Hematopoietic multipotent progenitor cell treated with erythropoietin and hydrocortisone succinate and interleukin-3 and kit ligand, for 6 days (in vitro differentiated cells): ENCODE measurements at places on chromosomes 11 and 22.

DNA sequence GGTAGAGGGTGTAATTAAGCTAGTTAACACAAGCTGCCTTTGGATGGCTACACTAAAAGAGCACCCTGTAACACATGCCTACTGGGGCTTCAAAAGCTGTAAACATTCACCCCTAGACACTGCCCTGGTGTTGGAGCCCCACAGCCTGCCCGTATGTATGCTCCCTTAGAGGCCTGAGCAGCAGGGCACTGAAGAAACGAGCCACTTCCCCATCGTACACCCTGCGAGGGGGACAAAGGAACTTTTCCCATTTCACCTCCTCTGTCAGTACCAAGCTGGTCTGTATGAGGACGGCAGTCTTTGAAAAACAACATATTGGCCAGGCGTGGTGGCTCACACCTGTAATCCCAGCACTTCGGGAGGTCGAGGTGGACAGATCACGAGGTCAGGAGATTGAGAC is 77.0 kb downstream of the MAML2 start:
- DNase-seq = no peak

DNA sequence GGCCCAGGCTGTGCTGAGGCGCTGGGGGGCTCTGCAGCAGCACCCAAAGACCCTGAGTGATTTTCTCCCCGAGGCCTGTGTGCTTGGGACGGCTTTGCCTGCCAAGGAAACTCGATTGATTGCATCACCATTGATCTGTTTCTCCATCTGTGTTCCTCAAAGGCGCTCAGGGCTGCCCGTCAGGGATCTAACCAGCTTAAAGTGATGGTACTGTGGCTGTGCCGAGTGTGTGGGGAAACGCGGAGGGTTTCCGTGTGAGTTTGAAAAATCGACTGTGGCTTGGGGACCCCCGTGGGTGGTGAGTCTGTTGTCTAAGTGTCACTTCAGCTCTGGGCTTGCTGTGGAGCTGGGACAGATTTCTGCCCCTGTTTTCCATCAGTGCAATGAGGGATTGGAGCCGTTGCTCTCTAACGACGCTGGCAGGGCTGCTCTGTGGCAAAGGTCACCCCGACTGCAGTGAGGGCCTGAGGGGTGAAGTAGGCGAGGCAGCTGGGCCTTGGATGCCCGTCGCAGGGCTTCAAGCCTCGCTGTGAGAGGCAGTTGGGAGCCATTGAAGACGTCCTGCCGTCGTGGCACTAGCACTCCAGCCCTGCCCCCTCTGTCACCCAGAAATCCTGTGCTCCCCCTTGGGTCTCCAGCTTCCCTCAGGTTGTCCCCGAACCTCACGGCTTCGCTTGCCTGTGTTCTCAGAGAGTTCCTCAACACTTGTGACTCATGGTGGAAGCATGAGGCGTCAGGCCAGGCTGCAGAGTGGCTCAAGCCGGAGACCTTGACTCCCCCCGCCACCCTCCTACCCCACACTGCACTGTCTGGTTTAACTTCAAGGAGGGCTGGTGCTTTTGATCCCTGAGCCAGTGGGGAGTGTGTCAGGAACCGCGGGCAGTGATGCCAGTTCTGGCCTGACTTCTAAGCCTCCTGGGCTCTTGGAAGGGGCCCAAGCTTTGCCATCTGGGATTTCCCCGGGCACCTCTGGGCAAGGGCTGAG is 21.8 kb downstream of the CACNA1I start:
- no peak for DNase-seq

DNA sequence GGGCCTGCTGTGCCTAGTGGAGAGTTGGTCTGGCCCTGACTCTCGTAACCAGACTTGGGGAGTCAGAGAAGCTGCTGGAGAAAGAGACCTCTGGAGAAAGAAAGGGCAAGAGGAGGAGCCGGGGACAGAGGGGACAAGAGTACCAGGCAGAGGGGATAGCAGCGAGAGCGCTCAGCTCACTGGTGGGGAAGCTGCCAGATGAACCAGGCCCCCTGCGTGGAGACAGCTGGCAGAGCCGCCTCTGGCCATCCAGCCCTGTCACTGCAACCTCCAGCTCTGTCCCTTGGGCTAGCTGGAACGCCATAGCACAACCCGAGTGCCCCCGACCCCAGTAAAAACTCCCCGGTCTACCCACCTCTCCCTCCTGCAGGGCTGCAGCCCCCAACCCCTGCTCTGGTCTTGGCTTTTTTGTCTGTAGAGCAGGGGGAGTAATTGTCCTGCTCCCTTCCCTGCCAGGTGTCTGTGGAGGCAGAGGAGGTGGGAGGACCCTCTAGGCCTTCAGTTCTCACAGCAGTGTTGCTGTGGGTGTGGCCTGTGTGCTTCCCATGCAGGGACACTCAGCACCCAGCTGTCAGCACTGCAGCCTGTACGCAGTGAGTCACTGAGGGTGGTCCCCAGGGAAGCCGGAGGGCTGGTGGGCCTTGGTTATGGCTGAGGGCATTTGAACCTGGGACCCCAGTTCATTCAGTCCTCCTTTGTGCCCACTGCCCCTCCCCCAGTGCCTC is 4.8 kb upstream of the SUN2 start:
- no peak for DNase-seq

GRCh38 chr11:66226101-66226500 is 42.3 kb upstream of the RAB1B start:
- no peak for DNase-seq

- no peak for DNase-seq
These were observed 257.7 kb downstream of the TBC1D22A start for GRCh38 chr22:47020166-47020565.

GRCh38 chr22:50209893-50210292 is 9.1 kb downstream of the SELENOO start:
- peak; percentile 90 for DNase-seq

DNA sequence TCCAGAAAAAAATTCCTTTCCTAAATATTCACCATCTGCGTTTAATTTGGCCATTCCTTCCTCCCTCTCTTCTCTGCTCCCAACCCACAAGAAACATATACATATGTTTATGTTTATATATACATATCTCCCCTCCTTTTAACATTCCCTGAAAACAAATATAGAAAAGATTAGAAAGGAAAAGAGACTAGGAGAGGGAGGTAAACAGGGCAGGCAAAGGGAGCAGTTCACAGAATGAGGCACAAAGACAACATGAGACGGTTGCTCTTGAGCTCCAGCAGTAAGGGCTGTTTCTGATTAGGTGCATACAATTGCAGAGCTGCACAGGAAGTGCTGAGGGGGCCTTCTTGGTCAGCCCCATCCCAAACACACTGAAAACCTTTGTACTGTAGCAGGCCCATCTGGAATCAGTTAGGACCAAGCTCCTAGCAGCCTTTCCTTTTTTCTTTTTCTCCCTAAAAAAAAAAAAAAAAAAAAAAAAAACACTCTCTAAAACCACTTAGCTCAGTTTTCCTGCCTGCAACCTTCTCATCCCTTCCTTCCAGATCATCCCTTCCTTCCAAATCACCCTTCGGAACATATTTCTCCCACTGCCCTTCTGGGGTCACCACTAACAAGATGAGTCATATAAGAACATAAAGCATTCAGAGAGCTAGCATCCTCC is 57.0 kb downstream of the RBFOX2 start:
- no peak for DNase-seq

DNA sequence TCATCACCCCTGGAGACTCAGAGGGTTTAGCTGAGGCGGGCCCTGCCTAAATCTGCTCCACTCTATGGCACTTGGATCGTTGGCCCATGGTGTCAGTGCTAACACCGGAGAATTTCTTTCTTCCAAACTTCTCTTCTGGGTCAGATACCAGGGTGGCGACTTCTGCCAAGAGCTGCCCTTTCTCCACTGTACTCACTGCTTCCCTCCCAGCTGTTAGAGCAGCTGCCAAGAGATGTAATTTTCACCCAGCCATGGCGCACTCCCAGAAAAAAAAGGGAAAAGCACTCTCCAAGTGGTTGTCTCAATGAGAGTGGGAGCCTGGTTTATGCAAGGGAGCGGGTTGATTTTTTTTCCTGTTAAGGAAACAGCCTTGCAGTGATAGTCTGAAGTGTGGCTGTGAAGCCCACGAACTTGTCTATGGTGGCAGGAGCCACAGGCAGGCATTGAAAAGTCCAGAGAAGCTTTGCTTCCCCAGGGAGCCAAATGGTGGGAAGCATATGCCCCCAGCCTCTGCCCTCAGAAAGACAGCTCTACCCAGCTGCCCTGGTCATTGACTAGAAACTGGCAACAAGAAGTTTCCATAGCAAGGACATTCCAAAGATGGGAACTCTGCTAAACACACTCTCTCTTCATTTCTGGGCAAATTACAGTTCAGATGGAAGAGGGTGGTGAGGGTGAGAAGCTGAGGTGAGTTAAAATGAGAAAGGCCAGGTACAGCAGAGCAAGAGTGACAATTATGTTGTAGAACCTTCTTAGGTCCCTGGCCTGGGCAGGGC is 10.7 kb downstream of the PCSK7 start:
- no peak for DNase-seq

DNA sequence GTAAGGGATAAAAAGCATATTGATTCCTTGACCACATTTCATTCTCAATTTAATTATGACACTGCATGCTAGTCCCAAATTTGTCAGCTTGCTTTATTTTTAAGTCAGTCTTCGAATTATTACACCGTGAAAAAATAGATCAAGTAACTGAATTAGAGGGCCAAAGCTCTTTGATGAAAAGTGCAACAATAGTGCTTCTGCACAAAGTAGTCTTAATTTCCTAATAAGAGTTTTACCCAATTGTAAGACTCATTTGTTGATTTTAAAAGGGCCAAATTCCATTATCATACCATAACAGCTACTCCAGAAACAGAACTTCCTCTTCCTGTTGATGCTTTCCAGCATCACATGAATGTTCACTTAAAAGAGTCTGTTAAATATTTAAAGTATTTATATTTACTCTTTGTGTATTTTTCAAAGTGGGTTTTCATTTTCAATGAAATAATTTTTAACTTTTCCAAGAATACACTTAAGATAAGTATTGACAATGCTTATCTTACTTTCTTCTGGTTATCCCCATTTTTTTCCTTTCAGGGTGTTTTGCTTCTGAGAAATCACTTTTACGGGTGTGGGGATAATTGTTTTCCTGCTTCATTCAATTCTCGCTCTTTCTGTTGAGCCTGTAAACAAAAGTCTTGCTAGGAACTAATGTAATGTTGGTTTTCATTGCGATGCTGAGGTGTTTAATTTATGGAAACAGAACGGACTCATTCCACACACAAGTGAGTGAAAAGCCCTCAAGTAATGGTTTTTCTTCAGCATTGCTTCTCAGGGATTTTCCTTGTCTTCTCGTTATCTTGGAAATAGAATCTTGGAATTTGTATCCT is 2.1 kb downstream of the ARHGEF12 start:
- DNase-seq = peak; percentile 40

DNA sequence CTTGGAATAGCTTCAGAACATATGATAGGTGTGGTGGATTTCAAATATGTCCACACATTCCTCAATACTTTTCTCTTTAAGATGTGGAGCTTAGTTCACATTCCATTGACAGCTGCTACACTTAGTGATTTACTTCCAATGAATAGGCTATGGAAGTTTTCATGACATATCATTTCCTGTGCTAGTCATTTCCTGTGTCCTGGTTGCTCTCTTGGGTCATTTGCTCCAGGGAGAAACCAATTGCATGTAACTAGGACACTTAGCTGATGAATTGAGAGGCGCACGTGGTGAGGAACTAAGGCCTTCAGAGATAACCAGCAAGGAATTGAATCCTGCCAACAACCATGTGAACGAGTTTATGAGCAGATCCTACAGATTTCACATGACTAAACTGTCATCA is 120.9 kb downstream of the SLC17A6 start:
- no peak for DNase-seq

GRCh38 chr11:64537876-64538275 is 53.1 kb upstream of the SLC22A12 start:
- DNase-seq = peak; percentile 30

DNA sequence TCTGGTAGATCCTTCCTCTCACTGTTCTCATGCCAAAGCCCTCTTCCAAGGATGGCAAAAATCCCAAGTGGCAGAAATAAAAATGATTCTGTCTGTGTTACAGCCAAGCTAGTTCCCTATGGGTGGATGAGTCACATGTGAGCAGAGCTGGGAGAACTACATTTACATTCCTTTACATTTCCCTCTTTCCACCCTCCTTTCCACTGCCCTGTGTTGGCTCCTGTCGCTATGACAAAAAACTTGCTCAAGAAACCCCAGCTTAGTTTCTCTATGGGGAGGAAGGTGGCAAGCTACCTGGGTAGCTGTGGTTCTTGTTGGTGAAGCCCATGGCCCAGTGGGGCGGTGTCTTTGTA is 10.2 kb upstream of the DDB2 start:
- DNase-seq = no peak

GRCh38 chr22:27124351-27124966 is 467.1 kb downstream of the MIAT start:
- DNase-seq = peak; percentile 54

GRCh38 chr11:83140691-83141455 is 16.1 kb upstream of the PCF11 start:
- DNase-seq = peak; percentile 53

DNA sequence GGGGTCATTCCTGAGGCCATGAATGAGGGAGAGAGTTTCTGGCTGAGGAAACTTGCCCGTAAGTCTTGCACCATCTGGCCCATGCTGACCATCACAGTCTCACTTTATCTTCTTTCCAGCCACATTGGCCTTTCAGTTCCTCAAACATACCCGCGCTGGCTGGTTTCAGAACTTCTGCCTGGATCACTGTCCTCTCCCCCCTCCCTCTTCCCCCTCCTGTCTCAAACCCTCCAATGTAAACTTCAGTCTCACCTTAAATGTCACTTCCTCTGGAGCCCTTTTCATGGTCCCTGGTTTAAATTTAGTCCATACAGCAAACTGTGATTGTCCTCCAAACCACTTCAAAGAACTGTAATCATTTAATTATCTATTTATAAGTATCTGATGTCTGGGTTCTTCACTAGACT is 3.7 kb upstream of the TMEM109 start:
- DNase-seq = no peak

DNA sequence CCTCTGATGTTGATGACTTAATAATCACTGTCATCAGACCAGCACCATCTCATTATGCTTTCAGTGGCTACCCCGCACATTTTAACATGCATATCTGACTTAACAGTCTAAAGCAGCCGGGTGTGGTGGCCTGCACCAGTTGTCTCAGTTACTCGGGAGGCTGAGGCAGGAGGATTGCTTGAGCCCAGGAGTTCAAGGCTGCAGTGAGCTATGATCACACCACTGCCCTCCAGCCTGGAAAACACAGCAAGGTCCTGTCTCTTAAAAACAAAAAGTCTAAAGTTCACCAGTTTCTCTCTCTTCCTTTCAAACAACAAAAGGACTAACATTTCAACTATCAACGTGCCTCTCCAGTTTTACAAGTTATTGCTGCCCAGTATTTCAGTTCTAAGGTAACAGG is 55.3 kb upstream of the GAB2 start:
- peak; percentile 9 for DNase-seq

GRCh38 chr11:78451371-78452150 is 33.9 kb upstream of the GAB2 start:
- no peak for DNase-seq
